Stimulated activated CD4-positive, alpha-beta T cell treated with anti-CD3 and anti-CD28 coated beads, Interleukin-15, amount 100 ng/mL, for 1 hour (primary cell): ENCODE measurements at places on chromosomes 4 and X.

GRCh38 chr4:26084414-26084813 is 170.4 kb downstream of the SMIM20 start:
- no peak for DNase-seq

- DNase-seq = no peak
These were observed 357.2 kb downstream of the UNC5C start for GRCh38 chr4:95191537-95191936.

- DNase-seq = no peak
These were observed 134.2 kb downstream of the MAML3 start for GRCh38 chr4:140019619-140020347.

GRCh38 chr4:173135241-173135847 is 33.3 kb upstream of the GALNT7 start:
- DNase-seq = no peak

GRCh38 chrX:65755786-65756185 is 88.3 kb downstream of the MSN start:
- no peak for DNase-seq

DNA sequence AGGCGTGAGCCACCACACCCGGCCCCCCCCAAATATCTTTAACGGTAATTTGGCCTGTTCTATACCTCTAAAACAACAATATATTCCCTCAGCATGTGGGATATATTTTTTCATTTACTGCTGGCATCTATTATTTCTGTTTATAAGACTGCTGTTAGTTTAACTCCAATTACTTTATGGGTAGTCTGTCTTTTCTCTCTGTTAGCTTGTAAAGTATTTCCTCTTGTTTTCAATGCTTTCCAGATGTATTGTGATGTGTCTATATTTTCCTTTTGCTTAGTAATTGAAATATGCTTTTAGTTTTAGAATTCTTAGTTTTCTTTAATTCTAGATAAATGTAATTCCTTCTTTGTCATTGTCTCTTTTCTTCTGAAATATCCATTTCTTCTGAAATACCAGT is 445.8 kb downstream of the ANKRD50 start:
- DNase-seq = no peak

- DNase-seq = no peak
These were observed 32.3 kb upstream of the BBS12 start for GRCh38 chr4:122700178-122700725.

GRCh38 chr4:2849267-2850152 is 5.9 kb downstream of the ADD1 start:
- no peak for DNase-seq

DNA sequence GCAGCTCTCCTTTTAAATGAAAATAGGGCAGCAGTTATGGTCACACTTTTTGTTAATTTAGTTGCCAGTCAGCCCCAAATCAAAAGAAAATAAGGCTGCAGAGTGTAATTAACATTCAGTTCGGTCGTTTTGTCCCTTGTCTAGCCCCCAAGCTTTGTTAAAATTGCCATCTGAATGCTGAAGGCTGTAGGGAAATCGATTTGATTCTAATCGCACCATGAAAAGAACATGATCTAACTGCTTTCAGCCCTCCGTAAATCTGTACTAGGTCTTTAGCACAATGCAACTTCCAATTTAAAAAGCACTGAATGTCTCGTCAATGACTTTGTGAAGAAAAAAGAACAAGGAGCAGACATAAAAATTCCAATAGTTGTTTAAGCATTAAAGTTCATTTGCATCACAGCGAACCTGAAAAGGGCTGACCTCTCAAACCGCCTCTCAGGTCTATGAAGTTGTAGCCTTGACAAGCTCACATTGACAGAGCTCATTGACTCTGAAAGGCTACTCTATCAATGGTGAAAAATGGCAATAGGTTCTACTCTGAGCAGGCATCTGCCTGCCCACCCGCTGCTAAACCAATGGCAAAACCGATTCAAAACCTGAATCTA is 48.9 kb downstream of the CHIC2 start:
- DNase-seq = no peak

GRCh38 chr4:152436384-152436783 is 99.5 kb downstream of the FBXW7 start:
- no peak for DNase-seq

DNA sequence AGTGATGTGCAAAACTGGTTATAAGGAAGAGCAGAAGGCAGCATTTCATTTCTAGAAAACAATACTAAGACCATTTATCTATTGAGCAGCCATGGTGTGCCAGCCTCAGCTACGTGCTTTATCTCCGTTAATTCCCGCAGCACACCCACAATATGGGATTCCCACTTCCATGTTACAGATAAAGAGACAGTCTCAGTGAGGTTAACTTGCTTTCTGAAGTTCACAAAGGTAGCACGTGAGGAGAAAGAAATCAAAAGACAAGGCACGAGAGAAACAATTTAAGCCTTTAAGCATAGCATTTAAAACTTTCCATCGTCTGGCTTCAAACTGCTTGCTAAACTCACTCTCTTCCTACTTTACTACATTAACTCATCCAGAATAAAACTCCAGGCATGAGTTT is 8.0 kb upstream of the RPL34 start:
- DNase-seq = no peak

- no peak for DNase-seq
These were observed 86.9 kb upstream of the KIT start for GRCh38 chr4:54570822-54571221.

DNA sequence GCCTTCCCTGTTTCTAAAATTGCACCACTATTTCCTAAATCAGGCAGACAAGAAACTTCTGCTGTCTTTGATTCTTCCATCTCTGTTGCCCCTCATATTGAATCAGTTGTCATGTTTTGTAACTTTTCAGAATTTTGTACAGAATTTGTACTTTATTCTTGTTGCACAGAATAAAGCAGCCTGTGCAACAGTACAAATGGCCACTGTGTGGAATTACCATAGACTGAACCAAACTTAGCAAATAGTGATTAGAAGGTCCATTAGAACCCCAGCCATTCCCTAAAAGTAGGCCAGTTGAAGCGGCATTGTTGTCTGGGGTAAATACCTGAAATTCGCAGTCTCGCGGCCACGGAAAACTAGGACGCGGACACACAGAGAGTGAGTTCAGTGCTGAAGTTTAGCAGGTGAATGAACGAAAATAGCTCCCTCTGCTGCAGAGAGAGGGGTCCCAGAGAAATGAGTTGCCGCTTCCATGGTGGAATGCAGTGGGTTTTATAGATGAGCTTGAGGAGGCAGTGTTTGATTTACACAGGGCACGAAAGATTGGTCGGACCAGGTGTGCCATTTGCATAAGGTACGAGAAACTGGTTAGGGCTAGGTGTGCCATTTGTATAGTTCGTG is 71.8 kb downstream of the C4orf33 start:
- DNase-seq = no peak

- no peak for DNase-seq
These were observed 114.0 kb upstream of the ENPEP start for GRCh38 chr4:110361921-110362320.

DNA sequence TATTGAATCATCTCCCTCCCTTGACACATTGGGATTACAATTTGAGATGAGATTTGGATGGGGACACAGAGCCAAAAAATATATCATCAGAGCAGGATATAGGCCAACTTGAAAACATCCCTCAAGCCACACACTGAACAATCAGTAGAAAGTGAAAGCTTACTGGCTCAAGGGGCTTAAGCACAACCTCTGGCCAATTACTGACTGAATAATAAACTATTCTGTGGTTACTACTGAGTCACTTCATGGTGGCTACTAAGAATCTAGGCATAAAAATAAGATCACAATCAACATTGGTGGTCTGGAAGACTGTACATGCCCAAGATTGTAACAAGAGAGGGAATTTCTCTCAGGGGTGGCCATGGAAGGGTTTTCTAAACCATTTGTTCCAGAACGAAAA is 27.4 kb upstream of the GPR174 start:
- DNase-seq = no peak

DNA sequence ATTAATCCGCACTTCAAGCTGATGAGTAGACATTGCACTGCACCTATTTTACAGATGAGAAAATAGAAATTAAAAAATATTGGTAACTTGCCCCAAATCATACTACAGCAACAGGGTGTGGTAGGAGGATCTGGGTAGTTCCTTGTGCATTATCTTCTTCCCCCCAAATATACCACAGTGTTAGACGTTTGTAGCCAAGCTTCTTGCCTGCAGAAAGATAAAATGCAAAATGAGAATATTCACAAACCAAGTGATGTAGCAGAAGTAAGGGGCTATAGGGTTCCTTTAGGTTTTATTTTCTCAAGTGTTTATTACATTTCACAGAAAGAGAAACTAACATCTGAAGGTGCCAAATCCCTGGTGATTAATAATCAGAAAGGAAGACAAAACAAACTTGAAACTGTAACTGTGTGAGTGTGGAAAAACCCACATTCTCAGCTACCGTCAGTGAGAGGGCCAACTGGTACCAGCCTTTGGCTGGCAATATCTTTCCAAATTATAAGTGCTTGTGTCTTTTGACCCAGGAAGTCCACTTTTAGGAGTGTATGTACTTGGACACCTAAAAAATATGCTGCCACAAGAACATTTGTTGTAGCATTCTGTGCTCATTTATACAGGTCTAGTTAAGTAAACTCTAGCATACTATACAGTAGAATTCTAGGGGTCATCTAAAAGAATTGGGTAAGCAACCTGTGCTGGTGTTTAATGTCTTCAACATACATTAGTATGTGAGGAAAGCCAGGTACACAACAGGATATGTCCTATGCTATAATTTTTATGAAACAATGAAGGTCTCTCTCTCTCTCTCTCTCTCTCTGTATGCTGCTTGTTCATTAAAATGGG is 6.7 kb upstream of the CD38 start:
- DNase-seq = no peak
